ENCODE measurements at places on chromosomes 1 and 21. TPM values are rescaled to one million over a fixed set of nuclear protein-coding genes. Genes with fewer than 3 reads are reported as not detected.

DNA sequence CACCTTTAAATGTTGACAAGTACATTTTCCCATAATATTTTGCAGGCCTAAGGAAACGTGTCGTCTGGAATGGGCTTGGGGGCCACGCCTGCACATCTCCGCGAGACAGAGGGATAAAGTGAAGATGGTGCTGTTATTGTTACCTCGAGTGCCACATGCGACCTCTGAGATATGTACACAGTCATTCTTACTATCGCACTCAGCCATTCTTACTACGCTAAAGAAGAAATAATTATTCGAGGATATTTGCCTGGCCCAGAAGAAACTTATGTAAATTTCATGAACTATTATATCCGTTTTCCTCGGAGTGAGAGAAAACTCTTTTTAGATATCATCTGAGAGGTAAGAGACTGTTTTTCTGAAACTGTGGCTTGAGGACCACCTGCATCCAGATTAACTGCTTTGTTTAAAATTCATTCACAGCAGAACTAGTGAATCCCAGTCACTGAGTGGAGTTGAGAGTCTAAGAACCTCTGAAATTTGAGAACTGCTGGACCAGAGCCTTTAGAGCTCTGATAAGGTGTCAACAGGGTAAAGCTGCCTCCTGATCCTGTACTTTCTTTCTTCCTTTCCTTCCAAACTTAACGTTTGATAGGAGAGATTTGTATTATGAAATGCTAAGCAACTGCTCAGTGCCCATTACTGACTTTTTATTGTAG lies 811 bp downstream of the EXO1 start:
- peak; percentile 23 for DNase-seq

The UBL4B gene
- not detected for total RNA-seq

DNA sequence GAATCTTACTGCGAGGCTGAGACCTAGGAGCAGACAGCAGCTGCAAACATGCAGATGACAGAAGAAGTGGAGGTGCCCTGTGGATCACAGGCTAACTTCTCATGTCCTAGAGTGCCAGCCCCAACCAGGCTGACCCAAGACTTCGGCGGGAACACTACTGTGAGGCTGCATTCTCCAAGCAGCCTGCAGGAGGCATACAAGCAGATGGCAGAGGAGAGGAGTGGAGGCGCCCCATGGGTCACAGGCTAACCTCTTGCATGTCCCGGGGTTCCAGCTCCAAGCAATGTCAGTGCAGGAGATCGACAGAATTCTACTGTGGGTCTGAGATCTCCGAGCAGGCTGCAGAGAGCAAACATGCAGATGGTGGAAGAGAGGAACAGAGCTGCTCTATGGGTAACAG lies 98.1 kb upstream of the ZNF678 start:
- DNase-seq = no peak

DNA sequence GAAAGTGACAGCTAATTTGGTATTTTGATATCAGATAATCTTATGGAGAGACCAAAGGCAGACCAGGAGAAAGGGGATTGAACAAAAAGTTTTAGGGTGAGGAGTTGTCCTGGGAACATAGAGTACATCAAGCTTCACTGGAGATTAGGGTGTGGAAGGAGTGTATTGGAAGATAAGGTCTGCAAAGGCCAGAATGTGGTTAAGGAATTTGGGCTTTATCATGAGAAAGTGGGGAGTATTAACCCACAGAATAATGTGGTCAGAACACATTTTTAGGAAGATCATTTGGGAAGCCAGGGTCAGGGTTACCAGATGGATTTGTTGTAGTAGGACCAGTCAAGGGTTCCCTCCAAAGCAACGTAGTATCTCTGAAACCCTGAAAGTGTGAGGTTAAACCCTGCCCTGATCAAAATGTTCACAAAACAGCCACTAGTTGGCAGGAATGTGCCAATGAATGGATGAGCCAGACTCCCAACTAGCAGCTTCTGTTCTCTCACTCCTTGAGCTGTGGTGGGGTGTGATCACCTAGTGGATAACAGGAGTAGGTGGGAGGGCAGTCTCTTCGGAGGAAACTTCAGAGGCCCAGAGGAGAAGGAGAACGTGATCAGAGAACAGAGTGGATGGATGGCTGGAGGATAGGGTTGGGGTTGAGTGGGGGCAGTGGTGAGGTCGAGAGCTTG lies 35.8 kb downstream of the SLC2A1 start:
- DNase-seq = peak; percentile 77

GRCh38 chr21:41932191-41932575 lies 21.6 kb downstream of the C2CD2 start:
- peak; percentile 91 for DNase-seq

GRCh38 chr1:36397083-36397377 lies 678 bp downstream of the LSM10 start:
- DNase-seq = no peak

The S100A7A gene
- total RNA-seq = not detected

GRCh38 chr1:242745079-242745478 lies 220.6 kb upstream of the PLD5 start:
- no peak for DNase-seq

DNA sequence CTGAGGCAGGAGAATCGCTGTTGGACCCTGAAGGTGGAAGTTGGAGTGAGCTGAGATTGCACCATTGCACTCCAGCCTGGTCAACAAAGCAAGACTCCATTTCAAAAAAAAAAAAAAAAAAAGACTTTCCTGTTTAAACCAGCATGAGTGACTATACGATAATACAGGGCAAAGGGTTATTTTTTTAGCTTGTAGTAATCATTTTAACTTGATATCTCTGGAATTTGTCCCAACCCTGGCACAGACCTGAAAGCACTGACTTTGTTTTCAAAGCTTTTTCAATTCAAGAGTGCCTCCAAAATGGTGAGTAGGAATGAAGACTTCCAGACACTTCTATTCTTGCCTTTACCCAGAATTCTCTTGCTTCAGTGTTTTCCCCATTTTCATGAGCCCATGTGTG lies 4.4 kb upstream of the TMCO2 start:
- DNase-seq = no peak

DNA sequence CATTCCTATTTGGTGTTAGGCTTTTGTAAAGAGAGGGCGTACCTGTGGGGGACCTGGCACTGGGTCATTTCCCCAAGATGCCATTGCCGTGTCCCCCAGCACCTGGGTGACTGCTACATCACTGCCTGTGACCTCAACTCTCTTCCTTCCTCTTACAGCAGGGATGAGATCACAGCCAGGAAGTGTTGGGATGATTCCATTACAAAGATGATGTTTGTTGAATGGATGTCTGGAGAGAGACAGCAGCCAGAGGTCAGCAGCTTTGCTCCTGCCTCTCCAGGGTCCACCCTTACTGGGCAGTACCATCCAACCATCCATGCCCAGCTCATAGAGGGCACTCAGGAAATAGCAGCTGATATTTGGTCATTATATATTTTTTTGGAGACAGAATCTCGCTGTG lies 35.1 kb downstream of the TMEM51 start:
- DNase-seq = no peak

The LYPD8 gene
- not detected for total RNA-seq

The CD5L gene
- total RNA-seq = not detected

The OR2G6 gene
- total RNA-seq = not detected

The BEST4 gene
- 0.49 TPM for total RNA-seq

GRCh38 chr1:10204003-10204642 lies 6.2 kb upstream of the KIF1B start:
- no peak for DNase-seq

DNA sequence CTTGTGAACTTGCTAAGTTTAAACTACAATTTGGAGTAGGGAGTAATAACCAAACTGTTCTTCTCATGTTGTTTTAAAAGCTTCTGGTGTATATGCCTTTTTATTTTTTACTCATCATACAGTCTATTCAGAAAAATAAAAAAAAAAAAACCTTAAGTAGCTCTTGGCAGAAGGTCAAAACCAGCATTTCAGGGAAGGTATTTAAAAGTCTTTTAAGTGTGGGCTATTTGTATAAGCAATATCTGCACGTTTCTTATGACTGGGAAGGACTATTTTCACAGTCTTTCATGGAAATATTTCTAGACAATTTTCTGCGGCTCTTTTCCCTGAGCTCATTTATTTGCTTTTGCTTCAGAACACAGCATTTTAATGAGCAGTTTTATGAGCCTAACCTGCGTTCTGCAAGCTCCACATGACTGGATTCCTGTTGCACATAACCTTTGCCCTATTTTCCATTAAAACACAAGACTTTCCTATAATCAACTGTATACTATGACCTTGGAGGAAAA lies 60.9 kb upstream of the C1orf105 start:
- DNase-seq = peak; percentile 55

- no peak for DNase-seq
These were observed 4.2 kb downstream of the CSTB start for GRCh38 chr21:43771698-43772424.

The CELA3A gene
- not detected for total RNA-seq

DNA sequence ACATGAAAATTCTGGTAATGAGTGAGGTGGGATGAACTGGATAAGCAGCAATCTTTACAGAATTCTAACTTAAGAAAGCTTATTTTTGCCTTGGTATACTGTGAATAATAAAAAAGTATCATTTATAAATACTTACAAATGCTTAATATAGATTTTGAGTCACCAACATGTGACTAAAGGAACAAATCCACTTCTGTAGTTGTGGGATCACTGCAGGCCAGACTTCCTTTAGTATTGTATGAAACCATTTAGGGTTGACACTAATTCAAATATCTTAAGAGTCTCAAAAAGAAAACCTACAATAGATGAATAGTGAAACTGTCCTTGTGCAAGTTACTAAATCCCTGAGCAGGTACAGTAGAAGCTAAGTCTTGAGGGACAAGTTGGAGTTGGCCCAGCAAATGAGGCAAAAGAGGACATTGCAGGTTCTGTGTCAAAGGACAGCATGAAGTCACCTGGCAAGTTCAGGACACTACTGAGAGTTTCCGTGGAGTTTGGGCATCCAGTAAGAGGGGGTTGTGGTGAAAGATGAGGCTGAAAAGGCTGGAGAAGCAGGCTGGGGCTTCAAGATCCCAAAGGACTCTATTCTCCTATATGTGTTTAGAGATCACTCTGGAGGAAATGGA lies 5.9 kb upstream of the THEM4 start:
- no peak for DNase-seq

- peak; percentile 91 for DNase-seq
These were observed 71.8 kb downstream of the DISP3 start for GRCh38 chr1:11550664-11551283.

- DNase-seq = no peak
These were observed 15.3 kb upstream of the SRSF4 start for GRCh38 chr1:29196863-29197589.

The NTNG1 gene
- not detected for total RNA-seq

DNA sequence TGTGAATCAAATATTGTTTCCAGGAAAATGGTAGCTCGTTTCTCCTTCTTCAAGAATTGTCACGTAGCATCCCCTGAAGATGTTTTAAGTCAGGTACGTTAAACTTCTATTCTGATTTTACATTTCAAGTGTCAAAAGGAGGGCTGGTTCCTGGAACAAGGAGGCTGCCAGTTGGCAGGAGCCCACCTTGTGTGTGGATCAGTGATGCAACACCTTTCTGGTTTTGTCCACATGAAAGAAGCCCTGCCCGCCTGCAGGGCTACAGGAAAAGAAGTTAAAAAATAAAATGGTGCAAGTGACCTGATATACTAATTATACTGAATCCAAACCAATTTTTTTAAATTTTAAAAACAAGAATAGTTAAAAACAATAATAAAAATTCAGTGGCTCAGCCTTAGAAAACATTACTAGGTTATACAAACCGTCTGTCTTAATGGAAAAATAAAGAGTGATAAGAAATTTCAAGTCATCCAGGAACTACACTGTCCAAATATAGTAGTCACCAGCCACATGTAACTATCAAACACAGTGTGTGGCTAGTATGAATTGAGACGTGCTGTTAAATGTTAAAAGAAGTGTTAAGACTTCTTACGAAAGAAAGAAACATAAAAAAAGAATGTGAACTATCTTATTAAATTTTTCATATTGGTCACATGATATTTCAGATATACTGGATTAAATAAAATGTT lies 123.1 kb downstream of the APP start:
- DNase-seq = no peak

DNA sequence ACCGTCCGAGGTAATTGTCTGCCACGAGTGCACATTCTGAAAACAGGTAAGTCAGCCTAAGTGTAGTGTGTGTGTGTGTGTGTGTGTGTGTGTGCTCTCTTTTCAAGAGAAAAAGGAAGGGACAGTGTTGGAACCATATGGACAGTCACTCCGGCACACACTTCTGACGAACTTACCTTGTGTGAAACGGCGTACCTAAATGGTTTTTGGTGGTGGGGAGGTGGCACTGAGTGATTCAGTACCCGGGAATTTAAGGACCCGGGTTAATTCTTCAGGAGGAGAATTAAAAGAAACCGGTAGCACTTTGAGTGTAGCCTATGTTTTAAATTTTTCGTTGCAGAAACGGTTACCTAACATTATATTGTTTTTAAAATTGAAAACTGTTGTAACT lies 286 bp downstream of the ODR4 start:
- DNase-seq = no peak

DNA sequence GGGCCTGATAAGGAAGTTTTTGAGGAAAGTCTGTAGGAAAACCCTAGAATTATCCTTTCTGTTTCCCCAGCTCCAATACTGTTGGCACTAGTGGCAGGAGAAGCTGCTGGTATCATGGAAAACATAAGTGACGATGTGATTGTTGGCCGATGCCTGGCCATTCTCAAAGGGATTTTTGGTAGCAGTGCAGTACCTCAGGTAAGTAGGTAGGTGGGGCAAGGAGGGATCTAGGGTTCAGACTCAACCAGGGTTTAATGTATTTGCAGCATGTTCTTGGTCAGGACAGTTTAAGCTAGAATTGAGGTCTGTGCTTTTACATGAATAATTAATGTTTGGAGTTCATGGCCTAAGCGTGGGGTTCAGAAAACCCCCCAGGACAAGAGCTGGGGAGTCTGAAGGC lies 62.1 kb downstream of the KDM1A start:
- DNase-seq = no peak

Measured in MCF 10A (cell line).